ENCODE measurements at places on chromosomes 7 and 10. TPM values are rescaled to one million over a fixed set of nuclear protein-coding genes. Genes with fewer than 3 reads are reported as not detected.

Gene ANK3
- 0.75 TPM for polyA plus RNA-seq

- no peak for DNase-seq
Measured at GRCh38 chr7:28448708-28449107, 36.4 kb downstream of the CREB5 start.

GRCh38 chr7:139829025-139829774, at the start of gene TBXAS1:
Gene TBXAS1 (plus strand): TSS chr7:139829264. CDS start chr7:139829391, 127 bp downstream.
- no peak for DNase-seq

Gene TMEM196
- polyA plus RNA-seq = not detected

DNA sequence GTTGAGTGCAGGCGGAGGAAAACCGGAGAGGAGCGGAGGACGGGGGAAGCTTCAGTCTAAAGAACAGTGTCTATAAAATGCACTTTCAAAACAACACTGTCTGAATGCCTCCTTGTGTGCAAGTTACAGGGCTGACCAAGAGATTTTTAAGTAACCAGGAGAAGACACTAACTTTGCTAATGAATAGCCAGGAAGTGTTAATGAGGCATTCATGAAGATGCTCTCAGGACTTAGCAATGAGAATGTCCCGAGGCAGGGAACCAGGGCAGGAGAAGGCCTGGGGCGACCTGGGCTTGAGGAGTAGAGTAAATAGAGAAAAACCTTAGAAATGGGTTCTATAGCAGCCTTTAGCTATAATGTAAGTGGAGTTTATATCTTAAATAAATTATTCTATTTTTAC, 312.1 kb downstream of the SKIDA1 start:
- DNase-seq = no peak

- DNase-seq = no peak
Measured at GRCh38 chr7:108454317-108454673, 1.9 kb downstream of the NRCAM start.

Gene VIPR2
- not detected for polyA plus RNA-seq

DNA sequence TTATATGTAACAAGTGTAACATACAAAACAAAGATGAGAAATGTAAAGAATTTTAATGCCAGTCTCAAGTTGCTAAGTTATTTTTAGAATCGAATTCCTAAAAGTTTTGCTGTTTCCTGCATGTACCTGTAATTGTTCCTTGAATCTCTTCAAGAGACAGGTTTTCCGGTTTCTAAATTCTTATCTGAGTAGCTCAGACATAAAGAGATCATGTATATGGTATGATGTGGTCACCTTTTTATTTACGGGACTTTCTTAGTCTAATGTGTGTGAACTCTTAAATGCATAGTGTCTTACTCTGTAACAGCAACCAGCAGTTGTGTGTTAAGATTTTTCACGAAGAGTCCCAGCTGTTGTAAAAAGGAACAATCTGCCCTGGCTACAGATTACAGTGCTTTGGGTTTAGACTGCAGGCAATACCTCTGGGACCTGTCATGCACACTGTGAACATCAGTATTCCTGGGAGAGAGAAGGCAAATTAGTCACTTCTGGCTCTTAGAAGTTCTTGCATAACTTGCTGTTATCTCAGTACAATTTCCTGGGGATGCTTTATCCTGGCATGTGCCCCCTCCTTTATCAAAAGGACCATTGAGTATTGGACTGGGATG, 263.4 kb downstream of the BICC1 start:
- peak; percentile 87 for DNase-seq

GRCh38 chr10:61836888-61837754, 64.4 kb upstream of the ARID5B start:
- DNase-seq = peak; percentile 72

Gene SPDYE2B
- 0.20 TPM for polyA plus RNA-seq

GRCh38 chr7:98878365-98879197, at the start of gene TRRAP:
Gene TRRAP (plus strand): TSS chr7:98878532. CDS start chr7:98881151, 2,619 bp downstream.
- peak; percentile 87 for DNase-seq

- peak; percentile 99 for DNase-seq
Measured at GRCh38 chr10:103273041-103273441, 3.9 kb upstream of the INA start.

Gene FAM131B
- 0.50 TPM for polyA plus RNA-seq

DNA sequence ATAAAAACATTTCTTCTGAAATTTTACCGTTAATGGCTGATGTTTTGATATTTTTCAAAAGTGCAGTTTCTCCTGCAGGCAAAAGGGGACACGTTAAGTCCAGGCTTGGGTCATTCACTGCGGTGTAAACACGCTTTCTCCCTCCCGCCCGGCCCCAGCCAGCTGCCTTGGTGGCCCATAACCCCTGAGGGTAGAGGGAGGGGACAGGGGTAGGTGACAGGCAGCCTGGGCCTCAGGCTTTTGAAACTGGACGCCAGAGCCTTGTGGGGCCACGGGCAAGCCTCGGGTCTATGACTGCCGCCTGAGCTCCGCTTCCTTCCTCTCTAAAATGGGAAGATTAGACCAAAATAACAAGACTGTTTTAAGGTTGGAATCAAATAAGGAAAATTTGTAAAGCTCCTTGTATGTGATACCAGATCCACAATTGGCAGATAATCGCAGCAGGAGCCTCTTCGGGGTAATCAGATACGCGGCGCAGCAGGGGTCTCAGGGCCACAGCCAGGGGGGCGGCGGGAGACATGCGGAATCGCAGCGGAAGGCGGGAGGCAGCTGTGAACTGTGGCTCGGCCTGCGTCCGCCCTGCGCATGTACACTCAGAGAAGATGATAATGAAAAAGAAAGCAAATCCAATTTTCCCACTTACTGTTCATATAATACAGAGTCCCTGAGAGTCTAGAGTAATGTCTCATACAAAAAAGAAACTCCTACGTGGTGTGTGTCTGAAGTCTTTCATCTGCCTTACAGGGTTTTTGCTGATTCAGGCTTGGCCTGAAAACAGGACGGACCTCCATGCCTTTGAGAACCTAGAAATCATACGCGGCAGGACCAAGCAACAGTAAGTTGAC, 138.3 kb downstream of the EGFR start:
- no peak for DNase-seq

DNA sequence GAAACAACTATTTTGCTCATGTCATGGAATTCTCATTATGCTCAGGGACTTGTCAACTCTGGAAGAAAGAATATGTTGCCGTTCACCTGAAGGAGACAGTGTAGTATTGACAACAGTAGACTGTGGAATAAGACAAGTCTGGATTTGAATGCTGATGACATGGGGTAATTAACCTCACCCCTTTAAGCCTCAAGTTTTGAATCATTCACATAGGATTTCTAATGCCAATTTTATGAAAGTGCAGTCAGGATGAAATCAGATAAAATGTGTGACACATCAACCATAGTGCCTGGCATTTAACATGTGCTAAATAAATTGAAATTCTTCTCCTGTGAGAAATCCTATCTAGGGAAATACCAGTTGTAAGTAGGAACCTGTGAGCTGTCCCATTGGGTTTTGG, 305.8 kb downstream of the KIF20B start:
- peak; percentile 0 for DNase-seq

GRCh38 chr7:13476881-13477444, 512.5 kb downstream of the ETV1 start:
- peak; percentile 3 for DNase-seq

Gene POM121C
- 22.8 TPM for polyA plus RNA-seq

DNA sequence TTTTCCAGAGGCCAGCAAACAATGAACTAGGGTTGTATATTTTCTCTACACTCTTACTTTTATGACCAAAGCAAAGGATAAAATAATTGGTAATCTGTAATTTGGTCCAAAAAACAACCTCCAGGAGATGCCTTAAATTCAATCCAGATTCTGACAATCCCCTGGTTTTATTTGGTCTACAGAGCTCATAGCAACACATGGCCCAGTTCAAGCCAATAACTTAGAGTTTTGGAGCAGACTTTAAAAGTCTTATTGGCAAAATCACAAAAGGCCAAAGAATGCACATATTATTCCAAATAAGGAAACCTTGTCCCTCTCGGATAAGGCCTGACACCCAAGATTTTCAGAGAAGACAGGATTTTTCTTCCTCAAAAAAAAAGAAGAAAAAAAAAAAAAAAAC, 51.9 kb downstream of the SORBS1 start:
- peak; percentile 41 for DNase-seq

DNA sequence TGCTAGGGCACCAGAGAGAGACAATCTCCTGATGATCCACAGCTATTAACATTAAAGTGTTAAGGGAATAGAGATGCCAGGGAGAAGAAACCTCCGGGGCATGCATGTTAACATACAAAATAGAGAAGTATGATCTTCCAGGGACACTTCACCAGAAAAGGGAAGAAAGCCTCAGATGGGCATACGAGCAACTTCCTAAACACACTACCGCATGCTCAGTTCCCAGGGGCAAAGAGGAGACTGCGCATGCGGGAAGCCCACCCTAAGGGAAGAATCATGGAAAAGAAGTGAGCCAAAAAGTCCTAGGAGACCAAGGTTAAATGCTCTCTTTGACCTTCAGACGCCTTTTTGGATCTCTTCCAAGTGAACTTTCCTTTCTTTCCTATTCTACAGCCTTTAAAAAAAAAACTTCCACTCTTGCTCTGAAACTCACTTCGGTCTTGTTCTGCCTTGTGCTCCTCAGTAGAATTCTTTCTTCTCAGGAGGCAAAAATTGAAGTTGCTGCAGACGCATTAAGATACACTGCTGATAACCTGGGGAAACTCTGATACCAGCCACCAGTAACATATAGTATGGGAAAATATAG, 1211.3 kb downstream of the REEP3 start:
- no peak for DNase-seq

- DNase-seq = no peak
Measured at GRCh38 chr7:22657479-22657878, 69.5 kb upstream of the IL6 start.

Gene KCNH2
- polyA plus RNA-seq = not detected

Measured in GM23248 (cell line).